Glutamatergic neuron (in vitro differentiated cells): ENCODE measurements at places on chromosomes 16 and 17.

DNA sequence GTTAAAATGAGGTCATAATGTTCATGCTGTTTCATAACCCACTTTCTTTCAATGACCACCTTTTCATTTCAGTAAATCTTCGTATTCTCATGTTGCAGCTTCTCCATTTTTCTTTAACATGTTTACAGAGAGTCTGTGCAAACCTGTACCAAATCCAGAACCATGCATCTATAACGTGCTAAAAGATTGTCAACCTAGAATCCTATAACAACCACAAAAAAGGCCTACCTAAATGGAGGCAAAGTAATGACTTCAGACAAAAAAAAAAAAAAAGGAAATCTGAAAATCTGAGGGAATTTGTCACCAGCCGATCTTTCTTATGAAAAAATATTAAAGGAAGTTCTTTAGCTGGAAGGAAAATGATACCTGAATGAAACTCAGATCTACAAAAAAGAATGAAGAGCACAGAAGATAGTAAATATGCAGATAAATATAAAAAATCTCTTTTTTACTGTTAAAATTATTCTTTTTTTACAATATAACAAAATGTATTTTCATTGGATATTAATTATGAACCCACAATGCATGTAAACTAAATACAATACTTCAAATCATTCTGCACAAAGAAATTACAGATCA, 1.4 kb upstream of the SLFN11 start:
- no peak for DNase-seq

DNA sequence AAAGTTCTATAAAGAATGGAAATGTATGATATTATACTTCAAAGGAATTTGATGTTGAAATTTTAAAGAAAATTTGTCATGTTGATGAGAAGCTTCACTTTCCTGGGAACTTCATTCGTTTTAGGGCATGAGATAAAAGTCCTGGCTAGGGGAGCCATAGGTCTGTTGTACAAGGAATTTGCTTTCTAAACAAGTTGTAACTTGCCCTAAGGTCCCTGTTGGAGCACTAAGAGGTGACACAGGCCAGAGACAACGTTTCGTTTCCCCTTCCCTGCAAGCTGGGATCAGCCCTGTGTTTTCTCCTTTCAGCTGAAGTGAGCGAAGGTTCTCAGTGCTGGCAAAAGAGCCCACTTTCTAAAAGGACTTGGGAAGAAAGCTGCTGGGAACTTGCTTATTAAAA, 16.6 kb downstream of the PLD6 start:
- DNase-seq: no peak

DNA sequence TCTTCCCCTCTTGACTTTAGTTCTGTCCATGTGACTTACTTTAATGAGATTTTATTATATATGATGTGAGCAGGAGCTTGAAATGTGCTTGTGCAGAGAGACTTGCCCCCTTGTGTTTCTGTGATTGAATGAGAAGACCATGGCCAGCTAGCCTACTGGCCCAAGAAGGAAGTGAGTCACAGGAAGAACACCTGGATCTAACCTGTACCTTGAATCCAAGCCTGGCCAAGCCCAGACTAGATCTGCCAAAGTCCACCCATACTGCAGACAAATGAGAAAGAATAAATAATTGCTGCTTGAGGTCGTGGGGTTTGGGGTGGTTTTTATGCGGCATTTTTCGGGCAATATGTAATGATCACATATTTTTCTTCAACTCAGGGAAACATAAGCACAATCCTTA, 9.6 kb downstream of the ABCA10 start:
- no peak for DNase-seq

DNA sequence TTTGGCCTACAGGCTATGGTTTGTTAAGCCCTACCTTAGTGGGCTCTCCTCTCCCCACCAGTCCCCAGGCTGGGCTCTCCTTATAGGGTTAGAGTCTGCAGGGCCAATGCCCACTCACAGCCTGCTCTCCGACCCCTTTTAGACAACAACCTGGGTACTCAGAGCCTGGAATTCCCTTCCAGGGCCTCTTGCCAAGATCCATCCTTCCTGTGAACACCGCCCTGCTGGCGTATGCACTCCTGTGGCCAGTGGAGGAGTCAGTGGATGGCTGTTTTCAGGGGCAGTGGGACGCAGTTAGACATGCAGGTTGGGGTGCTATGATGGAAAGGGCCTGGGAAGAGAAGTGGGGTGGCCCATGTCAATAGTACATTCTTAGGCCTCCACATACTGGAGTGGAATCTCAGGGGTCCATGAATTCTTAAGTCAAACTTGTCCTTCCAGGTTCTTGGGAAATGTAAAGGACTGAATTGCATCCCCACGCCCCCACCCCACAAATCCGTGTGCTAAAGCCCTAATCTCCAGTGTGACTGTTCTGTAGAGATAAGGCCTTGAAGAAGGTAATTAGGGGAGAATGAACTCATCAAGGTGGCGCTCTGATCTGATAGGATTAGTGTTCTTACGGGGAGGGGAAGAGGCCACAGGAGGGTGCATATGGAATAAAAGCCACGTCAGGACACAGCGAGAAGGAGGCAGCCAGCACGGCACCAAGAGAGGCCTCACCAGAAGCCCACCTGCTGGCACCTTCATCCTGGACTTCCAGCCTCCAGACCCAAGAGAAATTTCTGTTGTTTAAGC, 81.6 kb upstream of the CACNG5 start:
- no peak for DNase-seq

GRCh38 chr17:13036751-13037150, 18.9 kb upstream of the ELAC2 start:
- no peak for DNase-seq

DNA sequence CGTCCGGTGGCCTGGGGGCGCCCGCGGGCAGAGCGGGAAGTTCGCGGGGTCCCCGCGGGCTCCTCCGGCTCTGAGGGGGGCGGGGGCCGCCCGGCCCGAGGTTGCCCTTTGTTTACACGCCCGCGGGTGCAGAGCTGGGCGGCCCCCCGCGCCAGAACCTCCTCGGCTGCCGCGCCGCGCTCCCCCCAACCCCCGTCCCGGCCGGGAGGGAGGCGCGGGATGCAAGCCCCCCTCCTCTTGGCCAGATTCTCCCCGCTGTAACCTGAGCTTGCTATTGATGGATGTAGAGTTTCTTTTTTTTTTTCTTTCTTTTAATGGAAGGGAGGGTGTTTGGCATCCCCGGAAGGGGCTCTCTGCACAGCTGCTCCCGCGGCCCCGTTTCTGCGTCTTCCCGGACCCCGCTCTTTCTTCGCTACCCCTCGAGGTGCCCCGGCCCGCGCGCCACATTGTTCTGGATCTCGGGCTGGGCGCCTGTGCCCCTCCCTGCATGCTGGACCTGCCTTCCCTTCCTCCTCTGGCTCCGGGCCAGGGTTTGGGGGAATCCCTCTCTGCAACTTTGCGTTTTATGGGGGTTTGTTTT, 646 bp downstream of the CBX2 start:
- DNase-seq: peak; percentile 60

DNA sequence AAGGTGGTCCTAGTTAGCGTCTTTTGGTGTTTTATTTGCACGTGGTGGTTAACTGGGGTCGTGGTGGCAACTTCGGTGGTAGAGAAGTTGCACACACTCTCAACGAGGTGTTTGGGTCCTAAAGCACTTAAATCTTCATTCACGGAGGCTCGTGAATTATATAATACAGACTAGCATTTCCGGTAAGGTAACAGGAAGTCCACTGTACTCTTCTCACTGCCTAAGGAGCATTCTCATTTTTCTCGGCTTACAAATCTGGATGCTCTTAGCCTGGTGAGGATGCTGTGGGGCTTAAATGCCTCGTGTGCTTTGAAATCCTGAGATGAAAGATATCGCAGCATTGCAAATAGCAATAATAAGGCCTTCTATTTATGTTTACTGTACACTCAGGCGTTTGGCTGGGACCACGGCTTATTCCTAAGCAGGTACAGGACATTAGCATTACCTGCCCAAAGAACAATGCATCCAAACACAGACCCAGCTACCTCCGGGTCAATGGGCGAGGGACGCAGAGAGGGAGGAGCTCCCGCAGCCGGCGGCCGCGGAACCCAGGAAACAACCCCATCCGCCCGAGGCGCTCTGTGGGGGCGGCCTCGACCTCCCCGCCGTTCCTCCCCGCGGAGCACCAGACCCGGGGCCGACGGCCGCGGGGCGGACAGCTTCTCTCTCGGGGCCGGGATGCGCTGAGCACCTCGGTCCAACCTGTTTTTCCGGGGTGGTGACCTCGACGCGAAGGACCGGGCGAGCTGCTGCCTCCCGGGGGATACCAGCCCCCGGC, 856 bp downstream of the DNAJA2 start:
- peak; percentile 61 for DNase-seq

DNA sequence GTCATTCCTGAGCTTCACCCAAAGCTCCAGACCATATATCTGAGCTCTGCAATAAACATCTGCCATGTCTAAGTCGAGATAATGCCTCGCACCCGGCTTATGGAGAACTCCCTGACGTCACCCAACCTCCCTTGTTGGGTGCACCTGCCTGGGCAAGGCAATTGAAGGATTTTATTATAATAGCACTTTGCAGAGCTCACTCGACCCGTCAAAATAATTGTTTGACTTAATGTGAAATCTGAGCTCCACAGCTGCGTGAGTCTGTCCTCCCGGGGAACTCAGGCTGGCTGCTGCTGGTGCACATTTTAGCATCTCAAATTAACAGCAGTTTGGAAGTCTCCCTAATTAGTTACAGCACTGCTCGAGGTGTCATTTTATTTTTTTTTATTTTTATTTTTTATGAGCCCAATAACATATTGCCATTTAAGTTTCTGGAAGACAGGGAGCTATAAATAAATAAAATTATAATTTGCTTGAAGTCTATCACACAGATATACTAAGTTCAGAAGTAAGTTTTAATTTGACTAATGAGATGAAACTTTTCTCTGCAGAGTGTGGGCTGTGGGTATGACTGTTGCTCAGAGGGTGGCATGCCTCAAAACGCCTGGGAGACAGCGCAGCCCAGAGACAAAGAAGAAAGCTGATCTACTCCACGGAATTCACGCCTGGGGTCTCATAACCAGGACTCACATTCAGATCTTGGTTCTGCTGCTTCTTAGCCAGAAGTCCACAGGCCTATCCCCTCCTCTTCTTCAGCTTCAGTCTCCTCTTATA, 401.4 kb upstream of the C16orf82 start:
- no peak for DNase-seq

GRCh38 chr17:17750881-17751280, 69.6 kb downstream of the RAI1 start:
- no peak for DNase-seq

DNA sequence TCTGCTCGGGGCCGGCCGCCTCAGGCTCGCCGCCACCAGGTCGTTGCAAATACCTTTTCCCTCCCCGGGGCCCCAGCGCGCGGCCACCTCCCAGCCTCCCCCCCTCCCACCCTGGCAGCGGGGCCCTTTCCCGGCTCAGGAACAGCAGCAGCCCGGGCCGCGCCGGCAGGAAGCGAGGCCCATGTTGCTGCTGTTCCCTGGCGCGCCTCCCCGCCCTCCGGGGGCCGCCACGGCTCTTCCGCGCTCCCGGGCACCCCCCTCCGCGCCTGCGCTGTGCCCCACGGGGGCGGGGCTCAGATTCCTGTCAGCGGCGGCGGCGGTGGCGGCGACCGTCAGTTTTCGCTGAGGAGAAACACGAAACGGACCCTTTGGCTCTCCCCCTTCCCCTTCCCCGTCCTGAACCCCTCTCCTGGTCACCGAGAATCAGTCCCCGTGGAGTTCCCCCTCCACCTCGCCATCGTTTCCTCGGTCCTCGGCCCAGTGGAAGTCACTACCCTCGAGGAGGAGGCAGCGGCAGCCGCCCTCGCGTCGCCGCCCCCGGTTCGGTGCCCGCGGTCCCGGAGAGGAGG, at the start of gene NFAT5:
Gene NFAT5 (plus strand): TSS at position 296 of the 569 bp plus-strand sequence. CDS start 336 bp downstream, outside the sequence.
- DNase-seq: peak; percentile 87

GRCh38 chr16:85631802-85632393, 18.8 kb downstream of the GSE1 start:
- no peak for DNase-seq

DNA sequence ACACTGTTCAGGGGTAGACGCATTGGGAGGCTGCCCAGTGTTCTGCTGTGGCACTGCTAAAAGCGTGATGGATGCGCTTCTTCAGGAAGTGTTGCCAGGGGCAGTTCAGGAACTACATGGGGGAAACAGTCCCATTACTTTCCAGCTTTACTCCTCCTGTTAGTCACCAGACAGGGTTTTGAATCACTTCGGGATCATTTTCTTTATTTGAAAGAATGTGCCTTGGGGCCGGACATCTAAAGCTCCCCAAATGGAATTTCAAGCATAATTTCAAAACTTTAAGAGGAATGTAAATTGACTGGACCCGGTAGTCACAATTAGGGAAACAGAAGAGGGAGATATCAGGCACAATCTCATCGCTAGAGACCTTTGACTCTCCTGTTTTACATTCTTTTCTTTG, 1.3 kb upstream of the KRTAP2-1 start:
- DNase-seq: no peak

DNA sequence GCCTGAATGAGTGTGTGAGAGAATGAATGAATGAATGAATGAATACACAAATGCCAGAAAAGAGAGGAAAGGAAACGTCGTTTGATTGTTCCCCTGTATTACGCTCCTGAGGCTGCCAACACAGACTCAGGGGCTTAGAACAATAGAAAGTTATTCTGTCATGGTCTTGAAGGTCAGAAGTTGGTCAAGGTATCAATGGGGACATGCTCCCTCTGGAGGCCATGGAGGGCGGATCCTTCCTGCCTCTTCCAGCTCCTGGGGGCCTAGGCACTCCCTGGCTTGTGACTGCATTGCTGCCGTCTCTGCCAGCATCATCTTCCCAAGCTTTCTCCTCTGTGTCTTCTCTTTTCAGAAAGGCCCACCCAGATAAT, 1.5 kb upstream of the SLC38A8 start:
- no peak for DNase-seq

DNA sequence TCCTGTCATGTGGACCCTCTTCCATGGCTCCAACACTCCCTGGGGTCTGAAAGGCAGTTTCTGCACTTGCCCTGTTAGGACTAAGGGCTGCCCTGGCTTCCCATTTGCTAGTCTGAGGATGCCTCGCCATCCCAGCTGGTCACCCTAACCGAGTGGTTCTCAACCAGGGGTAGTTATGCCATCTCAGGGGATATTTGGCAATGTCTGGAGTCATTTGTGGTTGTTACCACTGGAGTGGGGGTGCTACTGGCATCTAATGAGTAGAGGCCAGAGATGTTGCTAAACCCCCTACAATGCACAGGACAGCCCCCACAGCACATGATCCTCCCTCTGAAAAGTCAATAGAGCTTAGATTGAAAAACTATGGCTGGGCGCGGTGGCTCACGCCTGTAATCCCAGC, 26.9 kb upstream of the CDH1 start:
- no peak for DNase-seq

GRCh38 chr16:49844359-49844758, 11.6 kb downstream of the ZNF423 start:
- DNase-seq: no peak

- no peak for DNase-seq
These were observed 29.9 kb downstream of the PIK3R6 start for GRCh38 chr17:8837563-8838075.

GRCh38 chr17:57861000-57861789, 11.4 kb upstream of the MRPS23 start:
- DNase-seq: no peak
